ENCODE measurements at places on chromosomes 5 and 9. TPM values are rescaled to one million over a fixed set of nuclear protein-coding genes. Genes with fewer than 3 reads are reported as not detected.

- no peak for DNase-seq
These were observed 367.3 kb upstream of the PAPPA start for GRCh38 chr9:115786321-115786720.

DNA sequence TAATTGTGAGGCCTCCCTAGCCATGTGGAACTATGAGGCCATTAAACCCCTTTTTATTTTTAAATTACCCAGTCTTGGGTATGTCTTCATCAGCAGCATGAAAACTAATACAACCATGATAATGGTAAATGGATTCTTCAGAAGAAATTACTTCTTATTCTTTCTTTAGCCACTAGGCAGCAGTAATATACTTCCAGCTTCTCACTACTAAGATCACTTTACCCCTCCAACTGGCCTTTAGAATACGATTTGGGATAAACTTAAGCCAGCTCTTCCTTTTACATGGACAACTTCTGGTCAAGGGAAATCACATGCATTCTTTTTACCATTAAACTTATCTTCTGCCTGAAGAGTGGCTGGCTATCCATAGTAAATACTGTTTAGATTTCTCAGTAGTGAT is 355.4 kb downstream of the MAN2A1 start:
- no peak for DNase-seq

- peak; percentile 40 for DNase-seq
These were observed 3.4 kb downstream of the LMNB1 start for GRCh38 chr5:126780165-126780827.

DNA sequence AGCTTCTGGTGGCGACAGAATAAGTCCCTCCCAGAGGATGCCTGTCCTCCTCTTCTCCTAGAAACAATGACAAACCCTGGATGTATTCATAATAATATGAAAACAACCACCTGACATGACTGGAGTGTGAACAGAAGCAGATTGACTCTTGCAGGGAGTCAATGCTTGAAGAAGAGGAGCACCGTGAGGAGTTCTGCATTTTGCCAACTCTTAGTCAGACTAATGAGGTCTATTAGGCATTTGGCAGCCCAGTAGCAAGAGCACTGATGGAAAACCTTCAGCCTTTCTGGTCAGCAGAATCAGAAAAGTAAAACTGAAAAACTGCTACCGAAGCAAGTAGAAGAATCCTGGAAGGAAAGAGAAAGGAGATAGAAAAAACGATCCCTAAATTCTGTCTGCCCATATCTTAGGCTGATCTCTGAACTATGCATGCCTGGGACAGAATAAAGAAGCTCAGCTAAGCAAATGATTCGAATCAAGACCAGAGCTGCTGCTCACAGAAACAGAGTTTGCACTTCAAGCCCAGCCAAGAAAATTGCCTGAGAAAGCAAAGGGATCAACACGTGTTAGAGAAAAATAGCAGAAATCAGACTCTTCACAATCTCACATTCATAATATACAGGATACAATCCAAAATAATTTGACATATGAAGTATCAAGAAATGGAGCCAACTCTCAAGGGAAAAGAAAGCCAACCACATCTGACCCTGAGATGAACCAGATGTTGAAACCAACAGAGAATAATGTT is 69.5 kb upstream of the OSMR start:
- DNase-seq = no peak

DNA sequence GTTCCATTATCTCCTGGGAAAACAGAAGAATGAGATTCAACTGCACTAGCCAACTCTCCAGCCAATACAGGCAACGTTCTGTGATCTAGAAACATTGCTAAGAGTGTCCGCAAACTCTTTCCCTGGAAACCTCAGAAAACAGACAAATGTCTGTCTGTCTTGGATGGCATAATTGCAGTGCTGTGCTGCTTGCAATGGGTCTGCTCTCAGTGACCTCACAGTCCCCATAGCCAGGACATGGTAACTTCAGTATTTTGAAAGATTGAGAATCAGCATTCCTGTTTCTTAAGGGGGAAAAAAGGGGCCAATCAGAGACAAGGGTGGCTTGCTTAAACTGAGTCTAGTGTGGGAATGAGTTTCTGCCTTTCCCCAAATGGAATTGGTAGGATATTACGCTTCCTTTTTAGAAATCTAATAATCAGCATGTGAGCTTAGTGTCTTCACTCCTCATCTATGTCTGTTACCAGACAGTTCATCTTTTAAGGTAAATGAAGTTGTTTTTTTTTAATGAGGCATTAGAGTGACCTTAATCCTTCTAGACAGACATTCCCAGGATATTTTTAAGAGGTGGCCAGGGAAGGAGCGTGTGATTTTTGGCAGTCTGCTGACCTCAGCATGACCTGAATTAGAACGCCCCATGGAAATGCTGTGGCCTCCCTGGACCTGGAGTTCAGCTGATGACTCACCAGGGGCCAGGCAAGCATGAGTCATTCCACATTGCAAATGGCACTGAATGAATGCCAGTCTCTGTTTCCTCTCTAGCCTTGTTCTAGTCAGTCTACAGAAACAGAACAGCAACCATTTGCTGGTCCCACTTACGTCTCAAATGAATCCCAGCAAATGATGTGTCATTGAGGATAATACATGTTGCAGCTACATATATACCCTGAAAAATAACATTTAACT is 210.2 kb upstream of the ACTBL2 start:
- peak; percentile 20 for DNase-seq

GRCh38 chr9:134500931-134501760 is 140.5 kb upstream of the COL5A1 start:
- DNase-seq = no peak

- DNase-seq = no peak
These were observed 2.8 kb upstream of the IL5 start for GRCh38 chr5:132546108-132546507.

DNA sequence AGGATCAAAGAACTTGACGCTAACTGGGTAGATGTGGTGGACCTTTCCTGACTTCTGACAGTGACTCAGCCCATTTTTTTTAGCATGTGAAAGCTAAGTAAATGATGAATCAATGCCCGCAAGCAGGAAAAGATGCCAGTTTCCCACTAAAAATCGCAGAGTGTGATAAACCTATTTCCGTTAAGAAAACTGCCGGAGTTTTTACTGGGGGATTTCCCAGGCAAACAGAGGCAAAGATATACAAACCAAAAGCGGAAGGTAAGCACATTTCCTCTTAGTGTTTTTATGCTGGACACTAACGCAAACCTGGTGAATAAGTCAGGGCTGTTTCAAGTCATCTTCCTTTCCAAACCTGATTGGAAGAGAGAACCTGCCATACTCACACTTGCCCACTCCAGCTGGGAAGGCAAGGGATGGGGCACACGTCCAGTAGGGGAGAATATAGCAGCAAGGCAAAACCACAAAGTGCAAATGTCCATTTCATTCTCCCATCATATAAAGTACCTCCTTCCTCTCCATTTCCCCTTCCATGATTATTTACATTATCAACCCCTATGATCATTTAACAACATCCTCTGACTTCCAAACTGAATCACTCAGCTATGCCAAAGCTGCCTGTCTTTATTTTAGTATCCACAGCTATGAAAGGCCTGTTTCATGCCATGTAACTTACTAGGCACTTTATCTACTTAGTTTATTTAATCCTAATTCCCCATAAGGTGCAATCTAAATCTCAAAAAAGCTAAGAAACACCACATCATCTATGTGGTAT is 349.7 kb upstream of the RFX3 start:
- DNase-seq = no peak

- DNase-seq = no peak
These were observed 2.0 kb upstream of the NINJ1 start for GRCh38 chr9:93136011-93136440.

- no peak for DNase-seq
These were observed 92.8 kb upstream of the VCAN start for GRCh38 chr5:83378624-83379289.

GRCh38 chr5:123120197-123120596 is 31.2 kb downstream of the PRDM6 start:
- DNase-seq = no peak

Gene BAAT
- not detected for total RNA-seq

GRCh38 chr5:67774267-67774552 is 441.3 kb upstream of the PIK3R1 start:
- no peak for DNase-seq

Gene KIF20A
- total RNA-seq = 0.40 TPM

Gene FOXD4L5
- not detected for total RNA-seq

GRCh38 chr5:24606971-24607370 is 37.8 kb downstream of the CDH10 start:
- DNase-seq = no peak

Gene PRRT1B
- total RNA-seq = not detected

DNA sequence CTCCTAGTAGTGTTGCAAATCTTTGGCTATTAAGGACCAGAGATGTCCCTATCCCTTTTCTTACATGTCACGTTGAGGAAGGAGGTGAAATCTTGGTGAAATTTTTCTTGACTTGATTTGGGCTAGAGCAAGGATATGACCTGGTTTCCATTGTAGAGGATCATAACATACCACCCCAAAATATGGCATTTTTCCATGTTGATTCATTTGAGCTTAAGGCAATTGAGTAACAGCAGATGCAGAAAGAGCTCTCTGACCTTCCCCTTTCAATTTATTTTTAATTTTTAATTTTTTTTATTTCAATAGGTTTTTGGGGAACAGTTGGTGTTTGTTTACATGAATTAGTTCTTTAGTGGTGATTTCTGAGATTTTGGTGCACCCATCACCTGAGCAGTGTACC is 61.2 kb upstream of the MAP1B start:
- no peak for DNase-seq

- DNase-seq = peak; percentile 3
These were observed 82.6 kb upstream of the FST start for GRCh38 chr5:53397845-53398244.

- peak; percentile 53 for DNase-seq
These were observed 37.6 kb downstream of the DUSP1 start for GRCh38 chr5:172733131-172733973.

DNA sequence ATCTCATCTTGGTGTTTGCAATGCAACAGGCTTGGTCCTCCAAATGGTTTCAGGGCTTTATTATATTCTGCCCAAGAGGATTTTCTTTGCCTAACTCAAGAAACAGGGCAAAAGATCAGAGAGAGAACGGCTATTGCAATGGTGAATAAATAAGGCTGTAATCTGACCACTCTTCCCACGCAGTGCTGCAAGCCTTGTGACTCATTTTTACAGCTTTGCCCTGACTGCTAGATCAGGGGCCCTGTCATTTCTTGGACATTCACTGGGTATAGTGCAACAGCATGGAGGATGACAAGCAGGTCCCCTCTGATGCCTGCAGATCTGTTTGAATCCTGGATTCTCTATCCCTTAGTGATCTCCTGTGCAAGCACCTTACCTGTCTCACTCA is 459.1 kb downstream of the EBF1 start:
- no peak for DNase-seq

DNA sequence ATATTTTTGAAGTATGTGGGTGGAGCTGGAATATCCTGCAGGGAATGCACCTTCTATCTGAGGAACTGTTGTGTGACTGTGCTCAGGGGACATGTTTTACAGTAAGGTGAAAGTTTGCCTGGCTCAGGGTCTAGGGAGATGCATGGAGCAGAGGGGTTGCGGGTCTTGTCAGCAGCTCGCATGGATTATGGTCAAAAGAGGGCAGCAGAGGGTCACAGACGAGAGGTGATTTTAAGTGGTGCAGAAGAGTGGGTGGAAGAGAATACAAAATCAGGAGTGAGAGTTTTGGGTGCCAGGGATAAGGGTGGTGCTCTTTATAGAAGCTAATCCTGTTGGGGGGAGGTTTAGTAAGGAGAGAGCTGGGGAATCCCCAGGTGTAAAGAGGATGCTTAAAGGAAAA is 53.5 kb upstream of the GRIN3A start:
- peak; percentile 38 for DNase-seq

Gene ABL1
- 77.8 TPM for total RNA-seq

GRCh38 chr9:114484854-114485443 is 20.3 kb downstream of the WHRN start:
- DNase-seq = no peak

DNA sequence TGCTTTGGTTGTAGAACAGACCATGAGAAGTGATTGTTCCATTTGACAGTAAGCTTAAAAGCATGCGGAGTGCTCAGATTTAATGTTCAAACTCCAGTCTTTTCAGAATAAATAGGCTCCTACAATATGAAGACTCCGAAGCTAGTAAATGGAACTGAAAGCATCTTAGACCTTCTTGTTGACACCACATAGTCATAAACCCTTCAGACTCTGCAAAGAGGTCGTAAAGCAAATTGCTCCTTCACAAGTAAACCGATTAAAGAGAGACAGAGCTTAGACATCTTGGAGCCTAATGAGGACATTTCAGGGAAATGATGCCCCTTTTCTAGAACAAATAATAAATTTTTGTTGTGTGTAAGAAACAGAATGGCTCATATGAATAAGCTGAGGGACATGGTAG is 511.0 kb upstream of the RIOK2 start:
- DNase-seq = no peak

- DNase-seq = peak; percentile 72
These were observed 5.0 kb downstream of the TNIP1 start for GRCh38 chr5:151075698-151076331.

Gene BARHL1
- not detected for total RNA-seq
